ENCODE measurements at places on chromosomes 3 and 15.

- no peak for DNase-seq
These were observed 433.3 kb downstream of the RAP2B start for GRCh38 chr3:153595186-153595815.

- DNase-seq: no peak
These were observed 107.3 kb downstream of the ZNF385D start for GRCh38 chr3:21643752-21644151.

DNA sequence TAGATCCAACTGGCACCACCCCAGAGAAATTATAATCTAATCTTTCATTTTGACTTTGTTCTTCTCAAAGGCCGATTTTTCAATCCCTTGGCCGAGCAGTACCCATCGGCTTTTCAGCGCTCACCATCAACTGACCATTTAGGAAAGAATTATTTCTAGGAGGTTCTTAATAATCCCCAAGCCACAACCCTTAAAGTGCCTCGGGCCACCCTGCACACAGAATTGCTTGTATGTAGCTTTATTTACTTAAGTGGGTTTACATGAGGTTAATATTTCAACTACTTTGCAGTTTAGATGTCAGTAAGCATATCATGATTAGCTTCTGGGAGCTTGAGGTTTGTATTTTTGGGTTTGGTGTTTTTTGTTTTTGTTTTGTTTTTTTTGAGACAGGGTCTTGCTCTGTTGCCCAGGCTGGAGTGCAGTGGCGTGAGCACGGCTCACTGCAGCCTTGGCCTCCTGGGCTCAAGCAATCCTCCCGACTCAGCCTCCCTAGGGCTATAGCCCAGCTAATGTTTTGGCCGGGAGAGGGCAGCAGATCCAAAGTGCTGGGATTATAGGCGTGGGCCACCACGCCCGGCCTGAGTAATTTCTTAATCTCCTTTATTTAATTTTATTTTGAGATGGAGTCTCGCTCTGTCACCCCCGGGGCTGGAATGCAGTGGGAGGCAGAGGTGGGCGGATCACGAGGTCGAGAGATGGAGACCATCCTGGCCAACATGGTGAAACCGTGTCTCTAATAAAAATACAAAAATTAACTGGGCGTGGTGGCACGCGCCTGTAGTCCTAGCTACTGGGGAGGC is 801 bp upstream of the CDAN1 start:
- no peak for DNase-seq

DNA sequence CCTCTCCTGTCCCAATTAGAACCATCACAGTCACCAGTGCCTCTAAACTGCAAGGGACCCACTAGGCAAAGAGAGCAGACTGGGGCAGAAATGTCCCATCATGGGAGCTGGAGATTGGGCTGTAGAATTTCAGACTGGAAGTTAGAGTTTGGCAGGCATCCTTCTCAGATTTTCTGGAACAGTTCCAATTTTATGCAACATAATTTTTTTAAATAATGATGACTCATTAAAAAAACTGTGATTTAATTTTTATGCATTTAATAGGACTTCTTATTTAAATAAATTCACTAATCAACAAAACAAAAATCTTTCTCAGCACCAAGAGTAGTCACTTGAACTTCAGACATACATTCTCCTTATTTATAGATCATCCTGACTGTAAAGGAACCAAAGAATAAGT is 84.6 kb upstream of the SLC7A14 start:
- no peak for DNase-seq

DNA sequence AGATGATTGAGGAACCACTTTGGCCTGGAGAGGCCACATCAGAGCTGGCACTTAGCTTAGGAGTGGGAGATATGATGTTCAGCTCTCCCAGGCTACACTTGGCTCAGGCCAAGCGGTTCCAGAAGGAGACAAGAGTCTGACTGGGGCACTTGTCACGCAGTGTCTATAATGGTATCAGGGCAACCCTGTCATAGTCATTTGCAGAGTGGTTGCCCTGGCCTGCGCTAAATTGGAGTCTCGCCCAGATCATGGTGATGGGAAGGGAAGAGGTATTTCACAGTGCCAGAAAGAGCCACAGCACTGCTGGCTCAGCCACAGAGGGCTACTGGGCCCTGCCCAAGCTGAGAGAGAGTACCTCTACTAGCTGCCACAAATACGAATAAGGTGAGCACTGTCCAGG is 186.9 kb upstream of the CRBN start:
- no peak for DNase-seq

DNA sequence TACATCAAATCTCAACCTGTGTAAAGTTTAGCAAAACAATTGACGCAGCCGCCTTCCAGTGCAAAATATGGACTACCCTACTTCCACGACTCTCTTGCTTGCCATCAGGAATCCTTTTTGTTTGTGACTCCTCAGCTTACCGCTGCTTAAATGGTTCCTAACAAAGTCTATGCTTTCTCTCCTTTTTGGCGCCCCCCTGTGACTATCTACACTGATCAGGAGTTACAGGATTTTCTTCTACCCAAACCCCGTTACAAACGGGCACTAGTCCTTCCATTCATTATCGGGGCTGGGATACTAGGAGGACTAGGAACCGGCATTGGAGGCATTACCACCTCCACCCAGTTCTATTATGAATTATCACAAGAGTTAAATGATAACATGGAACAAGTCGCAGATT is 184.0 kb downstream of the IGSF11 start:
- DNase-seq: no peak

GRCh38 chr3:71087143-71088018 is 496.1 kb downstream of the FOXP1 start:
- DNase-seq: no peak

DNA sequence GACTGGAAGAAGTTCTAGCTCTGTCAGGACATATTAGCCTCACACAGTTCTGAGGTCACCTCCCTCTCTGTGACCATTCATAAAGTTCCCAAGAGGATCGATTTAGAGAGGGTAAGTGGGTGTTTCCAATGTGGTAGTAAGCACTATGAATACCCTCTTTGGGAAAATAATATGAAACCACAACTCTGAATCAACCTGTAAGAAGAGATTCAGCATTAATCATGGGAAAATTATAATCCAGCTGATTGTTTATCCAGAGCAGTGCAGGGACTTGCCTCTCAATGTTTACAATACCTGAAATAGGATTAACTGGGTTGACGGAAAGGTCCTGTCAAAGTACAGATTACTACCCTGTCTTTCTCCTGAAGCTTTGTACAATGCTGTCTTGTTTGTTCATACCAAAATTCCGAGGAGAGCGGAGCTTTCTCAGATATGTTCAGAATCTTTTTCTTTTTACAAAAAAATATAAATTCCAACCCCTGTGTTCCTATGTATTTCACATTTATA is 302.9 kb upstream of the DPPA4 start:
- DNase-seq: no peak

DNA sequence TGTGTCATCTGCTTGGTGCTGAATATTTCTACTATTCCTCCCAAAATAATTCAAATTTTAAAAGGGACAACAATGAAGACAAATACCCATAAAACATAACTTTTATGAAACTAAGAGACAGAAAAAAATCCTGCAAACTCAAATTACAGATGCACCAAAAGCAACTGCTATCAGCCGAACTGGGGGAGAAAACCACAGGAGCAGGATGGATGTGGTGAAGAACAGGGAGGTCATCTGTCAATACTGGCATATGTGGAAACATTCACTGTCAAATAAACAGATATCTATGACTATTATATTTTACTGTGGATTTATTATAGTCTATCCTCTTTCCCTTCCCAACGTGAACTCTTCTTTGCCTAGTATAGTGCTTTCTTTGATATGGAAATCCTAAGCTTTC is 53.3 kb upstream of the CPOX start:
- DNase-seq: no peak

DNA sequence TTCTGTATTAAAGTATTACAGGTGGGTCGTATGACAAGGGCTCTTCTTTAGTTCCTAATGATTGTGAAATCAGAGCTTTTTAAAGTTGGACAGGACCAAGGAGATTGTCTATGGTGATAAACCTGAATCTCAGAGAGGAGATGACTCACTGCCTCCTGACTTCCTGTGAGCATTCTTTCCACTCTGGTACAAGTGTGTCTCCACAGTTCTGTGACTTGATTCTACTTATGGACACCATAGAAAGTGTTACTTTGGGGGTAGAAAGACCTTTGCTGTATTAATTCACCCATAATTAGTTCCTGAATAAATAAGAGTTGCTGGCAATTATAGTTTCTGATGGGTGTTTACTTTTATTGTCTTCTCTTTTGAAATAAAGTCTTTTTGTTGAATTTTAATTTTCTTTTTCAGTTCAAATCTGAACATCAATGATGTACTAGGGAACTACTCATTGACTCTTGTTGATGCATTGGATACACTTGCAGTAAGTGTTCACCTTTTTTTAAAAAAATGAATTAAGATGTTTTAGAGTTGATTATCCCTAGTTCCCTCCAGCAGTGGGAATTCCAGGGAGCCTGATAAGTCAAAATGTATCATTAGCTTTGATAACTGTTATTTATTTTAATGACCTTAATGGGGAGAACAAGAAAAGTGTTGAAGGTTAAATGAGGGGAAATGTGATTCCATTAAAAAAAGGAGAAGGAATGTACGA is 7.4 kb downstream of the EDEM1 start:
- no peak for DNase-seq

DNA sequence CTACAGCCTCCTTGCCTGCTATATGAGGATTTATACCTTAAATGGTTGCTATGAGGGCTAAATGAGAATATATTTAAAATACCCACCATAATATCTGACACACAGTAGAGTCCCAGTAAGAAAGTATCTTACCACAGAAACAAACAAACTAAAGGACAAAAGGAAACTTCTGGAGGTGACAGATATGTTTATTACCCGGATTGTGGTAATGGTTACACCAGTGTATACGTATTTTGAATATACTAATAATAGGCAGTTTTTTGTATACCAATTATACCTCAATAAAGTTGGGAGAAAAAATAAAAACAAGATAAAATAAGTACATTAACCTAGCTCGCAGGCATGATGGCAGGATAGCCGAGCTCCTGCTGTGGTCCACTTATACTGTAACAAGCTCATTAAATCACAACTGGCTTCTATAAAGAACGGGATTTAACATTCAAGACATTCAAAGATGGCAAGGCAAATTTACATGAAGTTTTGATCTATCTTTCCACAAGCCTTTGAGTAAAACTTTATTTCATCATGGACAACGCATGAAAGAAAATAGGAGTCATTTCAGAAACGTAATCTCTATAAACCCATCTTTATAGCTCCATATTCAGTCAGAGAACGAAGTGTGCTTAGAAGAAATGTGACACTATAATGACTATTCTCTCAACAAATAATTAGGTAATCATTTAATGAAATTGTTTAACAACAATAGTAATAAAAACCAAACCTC is 1.5 kb downstream of the RPN1 start:
- DNase-seq: no peak

GRCh38 chr15:95511671-95512070 is 818.8 kb upstream of the NR2F2 start:
- DNase-seq: no peak

DNA sequence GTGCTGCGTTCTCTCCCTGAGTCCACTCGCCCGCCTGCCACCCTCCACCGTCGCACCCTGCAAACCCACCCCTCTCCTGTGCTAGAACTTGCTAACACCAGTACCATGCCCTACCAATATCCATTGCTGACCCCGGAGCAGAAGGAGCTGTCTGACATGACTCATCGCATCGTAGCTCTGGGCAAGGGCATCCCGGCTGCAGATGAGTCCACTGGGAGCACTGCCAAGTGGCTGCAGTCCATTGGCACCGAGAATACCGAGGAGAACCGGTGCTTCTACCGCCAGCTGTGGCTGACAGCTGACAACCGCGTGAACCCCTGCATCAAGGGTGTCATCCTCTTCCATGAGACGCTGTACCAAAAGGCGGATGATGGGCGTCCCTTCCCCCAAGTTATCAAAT is 4.9 kb upstream of the ALAS1 start:
- DNase-seq: no peak

GRCh38 chr3:108705045-108705444 is 52.2 kb downstream of the RETNLB start:
- no peak for DNase-seq

- no peak for DNase-seq
These were observed 17.1 kb downstream of the RBP1 start for GRCh38 chr3:139522421-139522820.

DNA sequence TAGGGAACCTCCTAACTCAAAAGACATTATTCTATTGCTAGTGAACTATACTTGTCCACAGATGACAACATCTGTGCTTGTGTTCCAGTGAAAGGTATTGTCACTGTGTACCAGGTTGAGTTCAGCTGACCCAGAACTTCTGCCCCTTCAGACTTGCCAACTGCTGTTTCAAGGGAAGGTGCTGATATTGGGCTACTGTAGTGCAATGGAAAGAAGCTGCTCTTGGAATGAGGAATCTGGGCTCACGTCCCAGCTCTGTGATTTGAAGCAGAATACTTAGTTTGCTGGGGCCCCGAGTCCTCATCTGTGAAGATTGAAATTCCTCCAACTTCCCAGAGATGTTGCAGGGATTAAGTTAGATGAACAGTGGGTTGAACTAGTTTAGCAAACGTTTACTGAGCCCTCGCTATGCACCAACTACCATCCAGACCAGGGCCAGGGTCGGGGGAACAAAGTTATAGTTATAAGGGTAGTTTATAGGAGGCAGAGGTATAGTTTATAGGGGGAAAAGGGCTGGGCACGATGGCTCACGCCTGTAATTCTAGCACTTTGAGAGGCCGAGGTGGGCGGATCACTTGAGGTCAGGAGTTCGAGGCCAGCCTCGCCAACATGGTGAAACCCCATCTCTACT is 15.9 kb upstream of the UMPS start:
- DNase-seq: no peak

DNA sequence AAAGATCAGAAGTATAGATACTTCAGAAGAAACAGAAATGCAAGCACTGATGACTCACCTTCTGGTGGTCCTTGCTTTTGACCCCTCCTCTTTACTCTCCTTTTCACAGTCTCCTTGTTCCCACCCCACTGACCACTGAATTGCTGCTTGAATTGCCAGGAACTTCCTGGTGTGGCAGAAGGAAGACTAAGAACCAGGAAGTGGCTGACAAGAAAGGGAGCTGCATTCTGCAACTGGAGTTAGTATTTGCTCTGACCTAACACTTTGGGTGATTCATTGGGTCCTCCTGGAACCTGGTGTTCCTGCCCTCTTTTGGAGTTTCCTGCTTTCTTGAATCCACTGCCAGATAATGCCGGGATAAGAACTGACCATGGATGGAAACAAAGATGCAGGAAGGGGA is 23.0 kb downstream of the KY start:
- no peak for DNase-seq

DNA sequence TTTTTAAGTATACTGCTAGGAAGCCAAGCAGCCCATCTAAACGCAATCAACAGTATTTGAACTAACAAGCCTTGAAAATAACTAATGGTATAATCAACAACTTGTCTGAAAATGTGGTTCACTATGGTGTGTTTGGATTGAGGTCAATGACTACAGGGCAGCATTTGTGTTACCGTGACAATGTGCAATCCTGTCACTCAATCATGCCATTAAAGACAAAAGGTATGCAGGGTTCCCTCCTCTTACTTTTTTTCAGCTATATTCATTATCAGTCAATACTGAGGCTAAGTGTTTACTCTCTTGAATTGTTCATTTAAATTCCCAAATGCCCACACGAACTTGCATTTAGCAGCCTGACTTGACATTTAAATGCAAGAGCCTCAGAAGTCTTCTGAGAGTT is 1099.3 kb upstream of the EPHA6 start:
- DNase-seq: no peak

GRCh38 chr3:105553851-105554250 is 187.1 kb downstream of the ALCAM start:
- DNase-seq: no peak
